ENCODE measurements at places on chromosomes 2 and 18.
A peak's percentile ranks its signal among the peaks of the same experiment; 100 is the strongest.

GRCh38 chr2:58101500-58101899 lies 54.9 kb downstream of the VRK2 start:
- no peak for DNase-seq

GRCh38 chr2:75087736-75088135 lies 111.6 kb downstream of the TACR1 start:
- DNase-seq, result no peak

- no peak for DNase-seq
These were observed 2.3 kb upstream of the CTIF start for GRCh38 chr18:48536516-48536915.

GRCh38 chr2:15700599-15701340 lies 109.1 kb downstream of the DDX1 start:
- no peak for DNase-seq

- no peak for DNase-seq
These were observed 111.1 kb downstream of the COL4A4 start for GRCh38 chr2:227052879-227053278.

- no peak for DNase-seq
These were observed 142.6 kb downstream of the INHBB start for GRCh38 chr2:120488531-120488930.

DNA sequence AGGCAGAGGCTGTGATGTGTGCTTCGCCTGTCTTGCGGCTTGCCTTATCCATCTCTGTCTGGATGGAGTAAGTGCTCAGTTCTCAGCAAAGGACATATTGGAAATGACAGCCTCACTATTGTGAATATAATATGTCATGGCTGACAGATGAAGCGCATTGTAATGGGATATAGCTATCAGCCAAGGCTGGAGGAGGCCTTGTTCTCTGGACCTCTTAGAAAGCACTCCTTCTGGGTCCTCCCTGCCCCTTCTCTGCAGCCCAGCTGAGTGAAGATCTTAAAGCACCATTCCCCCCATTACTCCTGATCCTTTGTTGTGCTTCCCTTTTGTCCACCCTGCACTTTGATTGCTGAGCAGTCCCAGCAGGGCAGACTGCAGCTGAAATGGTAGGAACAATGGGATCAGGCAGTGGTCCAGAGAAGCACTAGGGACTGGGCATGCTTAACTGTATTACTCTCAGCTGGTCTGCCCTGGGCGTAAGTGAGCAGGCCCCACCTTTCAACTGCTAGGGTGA lies 265.3 kb downstream of the SETBP1 start:
- DNase-seq, result no peak

- DNase-seq, result no peak
These were observed 18.3 kb upstream of the CHCHD5 start for GRCh38 chr2:112566104-112566503.

DNA sequence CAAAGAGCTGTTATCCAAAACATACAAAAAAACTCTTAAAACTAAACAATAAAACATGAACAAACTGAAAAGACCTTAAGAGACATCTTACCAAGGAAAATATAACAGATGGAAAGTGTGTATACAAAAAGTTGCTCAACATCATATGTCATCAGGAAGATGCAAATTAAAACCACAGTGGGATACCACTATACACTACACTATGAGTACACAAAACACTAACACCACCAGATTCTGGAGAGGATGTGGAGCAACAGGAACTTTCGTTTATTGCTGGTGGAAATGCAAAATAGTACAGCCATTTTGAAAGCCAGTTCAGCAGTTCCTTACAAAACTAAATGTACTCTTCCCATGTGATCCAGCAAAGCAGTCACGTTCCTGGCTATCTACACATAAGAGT lies 221.4 kb downstream of the CMPK2 start:
- DNase-seq, result no peak

DNA sequence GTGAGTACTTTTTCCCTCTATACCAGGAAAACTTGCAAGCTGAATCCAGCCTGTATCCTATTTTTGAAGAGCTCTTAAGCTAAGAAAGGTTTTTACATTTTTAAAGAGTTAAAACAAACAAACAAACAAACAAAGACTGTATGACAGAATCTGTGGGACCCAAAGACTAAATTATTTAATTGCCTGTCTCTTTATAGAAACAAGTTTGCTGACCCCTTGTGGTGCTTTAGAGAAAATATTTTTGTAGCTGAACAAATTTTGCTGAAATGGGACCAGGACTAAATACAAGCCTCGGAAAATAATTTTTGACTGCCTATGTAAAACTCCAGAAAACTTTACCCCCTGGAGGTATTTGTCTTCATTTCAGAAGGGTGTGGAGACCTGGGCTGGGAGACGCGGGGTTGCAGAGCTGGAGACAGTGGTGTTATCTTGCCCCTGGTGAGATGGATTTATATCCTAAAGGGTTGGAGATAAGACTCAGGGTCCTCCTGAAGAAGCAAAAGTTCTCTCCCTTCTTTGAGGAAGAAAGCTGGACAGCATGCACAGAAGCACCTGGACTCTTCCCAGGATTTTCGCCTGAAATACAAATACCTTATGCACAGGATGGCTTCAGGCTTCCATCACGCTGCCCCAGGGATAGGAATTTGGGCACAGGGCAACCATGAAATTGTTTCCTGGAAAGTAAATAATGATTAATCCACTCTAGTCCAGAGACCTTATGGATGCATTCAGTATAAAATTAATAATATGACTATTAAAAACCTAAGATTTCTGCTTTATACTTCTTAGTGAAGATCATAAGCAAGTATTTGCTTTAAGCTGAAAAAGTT lies 54.3 kb downstream of the TMX3 start:
- peak; percentile 33 for DNase-seq

DNA sequence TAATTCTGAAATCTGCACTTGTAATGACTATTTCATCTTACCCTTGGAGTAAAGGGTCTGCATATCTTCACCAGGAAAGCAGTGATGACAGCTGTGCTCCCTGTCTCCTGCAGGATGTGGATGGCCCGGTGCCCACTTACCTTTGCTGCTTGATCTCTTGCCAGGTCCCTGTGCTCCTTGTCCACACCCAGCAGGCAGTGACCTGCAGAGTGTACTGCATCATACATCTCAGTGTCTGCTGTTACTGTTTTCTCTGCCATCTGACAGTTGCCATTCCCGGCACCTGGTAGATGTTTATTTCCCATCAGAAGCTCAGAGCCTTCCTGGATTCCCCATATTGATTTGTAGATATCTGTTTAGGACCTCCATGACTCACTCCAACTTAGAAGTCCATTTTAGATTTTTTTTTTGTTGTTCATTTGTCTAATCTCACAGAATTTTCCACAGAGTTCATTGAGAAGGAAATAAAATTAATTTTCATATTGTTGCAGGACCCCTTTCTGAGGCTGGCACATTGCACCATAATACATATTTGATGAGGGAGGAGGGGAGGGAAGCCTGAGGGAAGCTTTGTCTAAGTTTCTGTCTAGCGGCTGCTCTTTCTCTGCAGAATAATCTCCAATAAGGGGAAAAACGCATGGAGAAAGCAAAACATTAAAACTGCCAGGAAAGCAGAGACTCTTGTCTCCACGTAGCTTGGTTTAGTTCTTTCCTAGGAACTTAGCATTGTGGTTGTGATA lies 697.5 kb upstream of the RAB6C start:
- peak; percentile 40 for DNase-seq

DNA sequence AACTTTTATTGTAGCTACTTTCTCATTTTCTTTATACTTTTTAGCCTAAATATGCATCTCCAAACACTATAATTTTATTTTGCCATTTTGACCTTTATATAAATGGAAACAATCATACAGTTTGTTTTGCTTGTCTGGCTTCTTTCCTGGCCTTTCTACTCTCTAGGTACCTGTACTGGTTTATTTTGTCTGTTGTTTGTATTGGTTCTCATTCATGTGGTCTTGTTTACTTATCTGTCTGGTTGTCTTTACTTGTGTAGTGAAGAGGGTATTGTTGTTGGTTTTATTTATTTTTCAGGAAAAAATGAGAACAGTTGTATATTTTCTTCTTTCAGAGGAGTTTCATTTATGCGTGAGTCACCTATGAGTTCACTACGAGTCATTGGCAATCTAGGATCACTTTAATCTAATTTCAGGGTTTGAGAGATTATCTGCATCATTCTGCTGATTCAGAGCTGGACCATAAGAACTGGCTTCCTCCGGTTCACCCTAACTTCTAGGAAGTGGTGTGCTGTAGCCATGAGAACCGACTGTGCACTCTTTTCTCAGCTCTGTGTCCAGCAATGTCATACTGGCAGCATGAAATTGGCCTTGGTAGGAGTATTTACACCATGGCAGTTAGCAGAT lies 33.1 kb upstream of the HDAC4 start:
- DNase-seq, result no peak

DNA sequence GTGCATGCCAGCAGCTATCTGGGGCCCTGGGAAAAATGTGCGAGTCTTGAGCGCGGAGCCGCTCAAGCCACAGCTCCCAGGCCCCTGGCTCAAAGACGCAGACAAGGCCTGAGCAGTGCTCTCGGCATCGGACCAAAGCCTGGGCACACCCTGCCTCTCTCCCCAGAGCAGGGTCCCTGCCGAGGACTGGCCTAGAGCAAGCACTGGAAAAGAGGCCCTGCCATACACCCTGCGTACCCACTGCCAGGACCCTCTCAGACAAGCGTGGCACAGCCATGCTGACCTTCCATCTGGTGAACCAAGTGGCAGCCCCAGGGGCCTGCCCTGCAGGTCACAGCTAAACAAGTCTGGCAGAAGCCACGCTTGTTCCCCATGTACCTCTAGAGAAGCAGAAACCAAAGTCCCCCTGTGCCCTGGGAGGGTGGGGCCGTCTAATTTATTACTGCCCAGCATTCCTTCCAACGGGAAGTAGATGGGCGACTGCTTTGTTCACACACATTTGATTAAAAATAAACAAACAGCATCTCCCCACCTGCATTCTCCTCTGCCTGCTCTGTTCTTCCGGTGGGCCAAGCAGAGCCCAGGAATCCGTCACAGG lies 14.0 kb downstream of the STK25 start:
- DNase-seq, result no peak

- no peak for DNase-seq
These were observed 88.0 kb downstream of the ITGB1BP1 start for GRCh38 chr2:9335322-9335832.

GRCh38 chr2:207528980-207529329 lies 807 bp upstream of the CREB1 start:
- no peak for DNase-seq

DNA sequence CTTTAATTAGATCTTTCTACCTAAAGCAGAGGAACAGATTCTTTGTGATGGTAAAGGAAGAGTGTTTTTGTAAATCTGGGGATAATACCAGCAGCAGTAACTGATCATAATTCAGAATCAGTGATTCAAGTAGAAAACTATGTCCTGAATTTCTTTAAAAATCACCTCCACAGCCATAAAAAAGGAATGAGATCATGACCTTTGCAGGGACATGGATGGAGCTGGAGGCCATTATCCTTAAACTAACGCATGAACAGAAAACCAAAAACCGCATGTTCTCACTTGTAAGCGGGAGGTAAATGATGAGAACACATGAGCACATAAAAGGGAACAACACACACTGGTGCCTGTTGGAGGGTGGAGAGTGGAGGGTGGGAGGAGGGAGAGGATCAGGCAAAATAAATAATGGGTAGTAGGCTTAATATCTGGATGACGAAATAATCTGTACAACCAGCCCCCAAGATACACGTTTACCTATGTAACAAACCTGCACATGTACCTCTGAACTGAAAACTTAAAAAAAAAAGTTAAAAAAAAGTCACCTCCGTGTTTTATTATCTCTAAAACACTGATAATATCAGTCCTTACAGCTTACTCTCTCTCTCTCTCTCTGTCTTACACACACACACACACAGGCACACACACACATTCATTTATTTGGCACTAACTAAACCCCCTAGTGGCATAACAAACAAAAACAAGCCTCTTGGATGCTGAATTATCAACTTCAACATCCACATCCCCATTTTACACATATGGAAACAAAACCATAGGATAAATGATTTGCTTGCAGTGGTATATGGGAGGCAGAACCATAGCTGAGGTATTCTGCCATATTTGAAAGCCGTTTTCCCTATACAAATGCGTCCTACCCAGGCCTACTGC lies 1.4 kb downstream of the TM4SF20 start:
- no peak for DNase-seq

GRCh38 chr2:207704078-207704477 lies 7.4 kb upstream of the CCNYL1 start:
- no peak for DNase-seq

DNA sequence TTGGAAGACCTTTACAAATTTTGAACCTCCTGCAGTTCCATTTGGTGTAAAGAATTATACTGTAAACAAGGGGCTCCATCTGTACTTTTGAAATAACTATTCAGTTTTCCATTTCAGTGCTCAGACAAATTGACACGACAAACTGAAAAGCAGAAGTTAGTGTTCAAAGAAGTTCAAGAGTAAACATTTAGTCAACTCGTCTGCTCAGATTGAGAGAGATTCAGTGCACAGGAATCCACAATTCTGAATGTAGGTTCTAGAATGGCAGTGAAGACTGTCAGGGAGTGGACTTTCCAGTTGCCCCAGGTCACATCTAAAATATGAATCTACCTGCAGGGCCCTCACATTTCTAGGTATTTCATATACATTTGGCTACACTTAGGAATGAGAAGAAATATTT lies 322.3 kb upstream of the TCF4 start:
- no peak for DNase-seq

DNA sequence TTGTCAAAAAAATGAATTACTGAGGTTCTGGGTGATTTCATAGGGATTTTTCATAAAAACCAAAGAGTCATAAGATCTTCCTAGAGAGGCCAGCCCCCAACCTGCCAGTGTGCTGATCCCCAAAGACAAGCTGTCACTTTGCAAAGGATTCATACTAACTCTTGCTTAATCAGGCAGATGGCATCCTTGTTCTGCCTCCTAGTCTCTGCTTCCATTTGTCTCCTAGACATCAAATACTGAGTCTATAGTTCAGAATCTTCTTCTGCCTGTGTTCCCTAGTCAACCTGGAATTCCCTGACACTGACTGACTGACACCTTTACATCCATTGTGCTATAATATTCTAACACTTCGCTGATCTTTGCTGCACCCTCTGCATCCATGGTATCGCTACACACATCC lies 84.9 kb downstream of the SLC8A1 start:
- DNase-seq, result no peak

- no peak for DNase-seq
These were observed 115.8 kb upstream of the ALKAL2 start for GRCh38 chr2:403682-404081.

- no peak for DNase-seq
These were observed 90.6 kb upstream of the CYP26B1 start for GRCh38 chr2:72238311-72238710.

GRCh38 chr18:8008033-8008432 lies 440.9 kb downstream of the PTPRM start:
- DNase-seq, result no peak

DNA sequence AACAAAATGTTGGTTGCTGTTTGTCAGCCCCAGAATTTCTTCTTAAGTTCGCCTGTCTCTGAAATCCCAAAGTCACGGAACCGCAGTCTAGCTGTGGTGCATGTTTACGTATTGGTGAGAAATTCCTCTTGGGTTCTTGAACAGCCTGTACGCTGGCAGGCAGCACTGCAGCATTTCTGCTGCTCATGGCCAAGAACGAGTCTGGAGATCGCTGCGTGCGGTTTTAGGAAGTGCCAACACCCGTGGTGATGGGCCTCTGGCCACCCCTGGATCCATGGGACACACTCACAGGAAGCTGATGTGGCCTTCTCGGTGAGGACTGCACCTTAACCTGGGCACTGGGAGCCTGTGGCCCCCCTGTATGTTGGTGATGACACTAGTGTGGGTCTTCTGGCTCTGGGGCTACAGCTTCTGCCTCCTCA lies 23.7 kb downstream of the ASB1 start:
- no peak for DNase-seq
